ENCODE measurements at places on chromosomes 16 and 17. TPM values are rescaled to one million over a fixed set of nuclear protein-coding genes. Genes with fewer than 3 reads are reported as not detected.

Gene MYH3
- 8.9 TPM for polyA plus RNA-seq

Gene UBN1
- polyA plus RNA-seq = 29.9 TPM

Gene TAT
- 0.12 TPM for polyA plus RNA-seq

Gene KRT20
- polyA plus RNA-seq = not detected

Gene ACSM2A
- polyA plus RNA-seq = 0.87 TPM

Gene TPSAB1
- polyA plus RNA-seq = not detected

Gene ADGRG1
- polyA plus RNA-seq = 14.9 TPM

Gene CTRL
- polyA plus RNA-seq = 4.8 TPM

Gene SMIM5
- 3.7 TPM for polyA plus RNA-seq

Gene AIPL1
- polyA plus RNA-seq = not detected

DNA sequence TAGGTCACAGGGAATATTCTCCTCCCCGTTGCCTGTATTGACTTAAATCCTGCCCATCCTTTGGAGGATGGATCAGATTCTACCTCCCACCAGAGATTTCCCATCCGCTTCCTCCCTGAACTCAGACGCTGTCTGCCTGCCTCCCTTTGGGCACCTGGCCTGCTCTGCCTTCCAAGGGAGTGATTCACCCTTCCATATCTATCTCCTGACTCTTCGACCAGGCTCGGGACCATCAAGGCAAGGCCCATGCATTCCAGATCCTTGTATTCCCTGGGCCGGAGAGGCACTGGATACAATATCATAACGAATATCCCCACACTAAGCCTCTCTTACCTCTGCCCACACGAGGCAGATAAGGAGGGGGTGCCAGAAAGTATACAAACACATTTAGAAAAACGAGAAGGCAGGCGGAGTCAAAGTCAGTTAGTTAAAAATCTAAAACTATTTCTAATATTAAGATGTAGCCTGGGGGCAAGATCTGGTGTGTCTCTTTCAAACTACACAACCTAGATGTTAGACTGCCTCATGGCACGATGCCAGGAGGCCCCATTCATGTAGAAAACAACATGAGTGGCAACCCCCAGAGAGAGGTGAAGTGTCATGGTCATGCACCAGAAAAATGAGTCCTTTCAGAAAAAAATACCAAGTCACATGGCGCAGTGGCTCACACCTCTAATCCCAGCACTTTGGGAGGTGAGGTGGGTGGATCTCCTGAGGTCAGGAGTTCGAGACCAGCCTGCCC lies 9.2 kb downstream of the PMP22 start:
- no peak for DNase-seq

- no peak for DNase-seq
Measured at GRCh38 chr16:59878479-59878878, 1144.4 kb upstream of the GOT2 start.

- DNase-seq = peak; percentile 18
Measured at GRCh38 chr17:42518755-42519545, 17.1 kb upstream of the NAGLU start.

GRCh38 chr16:47055136-47055885 lies 81.8 kb upstream of the DNAJA2 start:
- DNase-seq = no peak

DNA sequence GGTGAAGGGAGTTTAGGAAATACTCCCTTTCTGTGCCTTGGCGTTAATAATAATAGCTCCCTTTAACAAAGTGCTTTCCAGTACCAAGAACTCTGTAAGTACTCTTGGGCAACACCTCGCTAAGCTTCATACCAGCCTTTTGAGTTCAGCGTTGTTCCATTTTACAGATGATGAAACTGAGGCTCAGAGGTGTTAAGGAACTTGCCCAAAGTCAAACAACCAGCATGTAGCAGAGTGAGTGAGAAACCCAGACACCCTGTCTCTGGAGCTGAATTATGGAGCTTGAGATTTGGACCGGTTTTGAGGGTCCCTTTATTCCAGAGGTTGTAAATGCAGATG lies 607 bp downstream of the KATNIP start:
- DNase-seq = no peak

DNA sequence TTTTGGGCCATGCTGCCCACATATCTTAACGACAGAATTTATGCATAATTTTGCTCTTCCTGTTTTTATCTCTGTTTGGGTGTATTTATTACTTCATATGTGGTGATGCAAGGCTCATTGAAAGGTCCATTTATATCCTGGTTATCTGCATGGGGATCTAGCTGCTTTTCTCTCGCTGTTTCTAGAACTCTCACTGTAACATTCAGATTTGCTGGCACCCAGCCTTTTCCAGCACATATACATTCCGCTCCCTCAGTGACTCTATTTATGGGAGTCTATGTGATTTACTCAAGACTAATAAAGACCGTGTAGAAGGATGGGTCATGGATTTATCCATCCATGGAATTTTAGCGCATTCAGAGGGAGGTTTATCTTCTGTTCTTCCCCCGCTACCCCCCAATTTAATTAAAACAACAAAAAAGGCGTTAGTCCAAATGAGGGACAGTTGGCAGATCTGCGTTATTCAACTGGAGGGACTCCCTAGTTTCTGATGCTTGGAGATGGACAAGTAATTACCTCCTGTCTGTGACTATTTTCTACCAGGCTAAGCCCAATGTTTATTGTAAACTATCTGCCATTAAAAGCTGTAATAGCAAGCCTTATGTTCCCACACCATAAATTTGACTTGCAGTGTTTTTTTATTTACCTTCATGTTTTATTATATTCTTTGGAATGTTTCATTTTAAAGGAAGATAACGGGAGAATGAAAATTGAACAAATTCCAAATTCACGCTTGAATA lies 19.8 kb upstream of the MARCHF10 start:
- no peak for DNase-seq

GRCh38 chr16:51755577-51756355 lies 604.7 kb upstream of the SALL1 start:
- no peak for DNase-seq

- DNase-seq = no peak
Measured at GRCh38 chr17:83050651-83051395, 28.6 kb upstream of the METRNL start.

DNA sequence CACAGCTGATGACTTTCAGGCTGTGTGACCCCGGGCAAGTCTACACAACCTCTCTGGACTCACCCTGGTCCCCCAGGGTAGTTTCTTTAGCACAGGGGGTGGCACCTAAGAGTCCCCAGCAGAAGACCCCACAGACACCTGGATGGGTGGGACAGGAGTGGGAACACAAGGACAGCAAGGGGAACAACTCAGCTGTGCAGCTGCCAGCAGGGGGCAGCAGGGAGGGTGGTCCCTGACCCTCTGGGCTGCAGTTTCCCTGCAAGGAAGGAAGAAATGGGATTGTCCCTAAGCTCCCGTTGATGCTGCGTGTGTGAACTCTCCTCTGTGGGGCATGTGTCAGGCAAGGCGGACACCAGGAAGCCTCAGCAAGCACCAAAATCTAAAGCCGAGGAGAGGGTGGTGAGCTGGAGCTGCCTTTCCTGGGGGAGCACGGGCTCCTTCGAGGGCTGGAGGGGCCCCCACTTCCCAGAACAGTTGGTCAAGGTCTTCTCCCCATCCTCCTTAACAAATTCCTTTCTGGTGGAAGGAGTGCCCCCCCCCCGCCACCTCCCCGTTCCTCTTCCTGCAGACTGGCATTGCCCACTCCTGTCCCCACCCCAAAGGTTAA lies 24.1 kb upstream of the CDH5 start:
- no peak for DNase-seq

DNA sequence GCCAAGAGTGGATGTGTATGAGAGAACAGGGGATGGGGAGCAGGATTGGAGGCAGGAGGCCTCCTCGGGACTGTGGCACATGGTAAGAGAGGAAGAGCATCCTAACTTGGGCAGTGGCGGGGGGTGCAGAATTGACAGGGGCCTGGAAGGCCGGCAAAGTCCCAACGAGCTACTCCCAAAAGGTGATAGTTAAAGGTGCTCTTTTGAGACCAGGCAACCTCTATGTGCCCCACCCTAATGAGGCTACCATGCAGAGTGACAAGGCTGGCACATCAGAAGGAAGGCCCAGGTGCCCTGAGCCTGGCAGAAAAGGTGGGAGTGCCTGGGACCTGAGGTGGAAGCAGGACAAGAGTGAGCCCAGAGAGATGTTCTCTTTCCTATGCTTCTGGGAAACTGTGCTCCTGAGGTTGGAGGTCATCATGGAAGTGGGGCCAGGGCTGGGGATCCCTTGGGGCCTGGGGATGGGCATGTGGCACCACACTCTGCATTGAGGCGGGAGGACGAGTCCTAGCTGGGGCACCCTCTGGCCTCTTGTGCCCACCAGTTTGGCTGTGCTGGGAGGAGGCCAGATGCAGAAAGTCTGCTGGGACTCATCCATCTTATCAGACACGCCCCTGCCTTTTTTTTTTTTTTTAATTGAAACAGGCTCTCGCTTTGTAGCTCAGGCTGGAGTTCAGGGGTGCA lies 5.9 kb downstream of the RAB11FIP4 start:
- DNase-seq = no peak

GRCh38 chr17:19271780-19272357 lies 34.7 kb downstream of the EPN2 start:
- no peak for DNase-seq

DNA sequence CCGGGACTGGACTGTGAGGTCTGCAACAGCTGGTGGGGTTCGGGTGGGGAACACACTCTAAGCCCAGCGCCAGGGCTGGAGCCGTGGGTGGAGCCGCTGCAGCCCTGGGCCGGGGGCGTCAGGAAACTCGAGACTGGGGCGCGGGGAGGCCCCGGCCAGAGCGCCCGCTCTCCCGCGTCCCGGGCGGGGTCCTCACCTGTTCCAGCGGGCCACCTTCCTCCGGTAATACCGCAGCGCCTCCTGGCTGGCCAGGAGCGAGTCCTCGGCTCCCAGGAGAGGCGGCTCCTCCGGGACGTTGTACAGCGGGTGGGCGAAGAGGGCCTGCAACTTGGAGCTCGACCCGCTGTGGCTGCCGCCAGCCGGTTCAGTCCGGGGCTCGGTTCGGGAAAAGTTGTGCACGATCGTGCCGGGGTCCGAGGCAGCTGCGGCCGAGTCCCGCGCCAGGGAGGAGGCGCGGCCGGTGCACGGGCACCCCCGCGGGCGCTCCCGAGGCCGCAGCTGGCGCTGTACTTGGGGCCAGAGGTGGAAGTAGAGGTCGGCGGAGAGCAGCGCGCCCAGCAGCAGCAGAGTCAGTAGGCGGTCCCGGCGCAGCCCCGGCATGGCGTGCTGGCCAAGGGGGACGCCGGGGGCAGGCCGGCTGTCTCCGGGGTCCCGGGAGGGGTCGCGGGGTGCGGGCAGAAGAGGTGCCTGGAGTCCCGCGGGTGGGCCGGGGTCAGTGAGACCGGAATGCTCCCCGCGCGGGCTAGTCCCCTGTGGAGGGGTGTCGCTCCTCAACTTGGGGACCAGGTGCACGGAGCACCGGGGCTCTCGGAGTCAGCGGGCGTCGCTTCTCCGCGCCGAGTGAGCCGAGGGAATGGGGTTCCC lies 868 bp downstream of the FAM20A start:
- DNase-seq = no peak

DNA sequence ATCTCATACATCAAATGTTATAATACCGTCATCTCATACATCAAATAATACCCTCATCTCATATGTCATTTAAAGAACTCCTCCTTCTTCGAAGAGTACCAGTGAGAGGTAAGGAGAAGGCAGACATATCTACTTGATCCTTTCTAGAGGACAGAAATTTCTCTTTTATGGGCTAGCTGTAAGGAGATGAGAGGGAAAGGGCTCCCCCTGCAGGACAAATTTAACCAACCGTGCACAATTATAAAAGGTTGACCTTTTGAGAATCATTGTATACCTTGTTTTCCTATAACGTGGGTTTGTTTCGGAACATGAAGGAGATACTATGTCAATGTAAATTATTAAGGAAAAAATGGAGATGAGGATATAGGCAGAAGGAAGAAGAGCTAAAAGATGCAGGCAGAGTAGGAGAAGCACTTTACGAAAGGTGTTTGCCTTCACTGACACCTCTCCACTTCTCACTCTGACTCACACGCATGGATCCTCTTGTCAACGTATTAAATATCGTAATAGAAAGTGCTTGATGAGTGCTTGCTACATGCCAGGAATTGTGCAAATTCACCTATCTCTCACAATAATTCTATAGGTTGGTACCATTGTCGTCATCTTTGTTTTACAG lies 465.9 kb upstream of the ERCC4 start:
- no peak for DNase-seq

DNA sequence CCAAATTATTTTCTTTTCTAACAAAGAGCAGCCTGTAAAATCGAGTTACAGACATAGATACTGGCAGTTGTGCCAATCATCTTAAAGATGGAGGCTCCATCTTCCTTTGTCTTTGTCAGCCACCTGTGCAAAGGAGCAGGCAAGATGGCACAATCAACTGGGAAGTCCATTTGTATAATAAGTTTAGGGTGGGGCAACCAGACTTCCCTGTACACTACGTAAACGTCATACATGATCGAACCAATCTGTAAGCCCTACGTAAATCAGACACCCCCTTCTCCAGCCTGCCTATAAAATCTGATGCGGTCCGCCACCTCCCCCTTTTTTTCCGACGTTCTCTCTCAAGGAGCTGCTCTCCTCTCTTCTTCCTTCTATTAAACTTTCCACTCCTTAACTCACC lies 31.4 kb upstream of the MEAK7 start:
- no peak for DNase-seq

DNA sequence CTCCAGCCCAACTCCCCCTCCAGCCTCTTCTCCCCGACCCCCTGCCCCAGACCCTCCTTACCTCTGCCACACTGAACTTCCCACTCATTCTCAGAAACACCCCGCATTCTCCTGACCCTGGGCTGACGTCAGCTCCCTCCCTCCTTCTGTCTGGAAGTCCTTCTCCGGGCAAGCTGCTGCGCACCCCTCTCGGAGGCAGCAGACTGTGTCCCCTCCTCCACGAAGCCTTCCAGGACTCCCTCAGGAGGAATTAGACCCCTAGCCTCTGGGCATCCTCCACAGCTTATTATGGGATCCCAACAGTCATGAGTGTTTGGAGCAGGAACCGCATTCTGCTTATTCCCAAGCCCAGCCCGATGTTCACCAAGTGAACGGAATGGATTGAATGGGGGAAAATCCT lies 3.4 kb upstream of the RPL38 start:
- no peak for DNase-seq

DNA sequence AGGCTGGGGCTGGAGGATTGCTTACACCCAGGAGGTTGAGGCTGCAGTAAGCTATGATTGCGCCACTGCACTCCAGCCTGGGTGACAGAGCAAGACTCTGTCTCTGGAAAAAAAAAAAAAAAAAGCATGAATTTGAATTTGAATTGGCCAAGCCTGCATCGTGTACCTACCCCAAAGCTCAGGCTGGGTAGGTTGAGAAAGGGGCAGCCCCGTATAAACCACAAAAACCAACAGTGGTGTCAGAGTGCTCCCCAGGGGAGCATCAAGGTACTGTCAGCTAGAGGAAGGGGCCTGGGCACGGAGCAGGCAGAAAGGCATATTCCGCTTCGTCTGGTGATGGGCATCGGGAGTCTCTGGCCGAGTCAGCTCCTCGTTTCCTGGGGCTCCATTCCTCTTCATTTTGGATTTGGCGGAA lies 40.9 kb downstream of the RAP1GAP2 start:
- DNase-seq = no peak

GRCh38 chr16:81746566-81746965 lies 32.5 kb upstream of the PLCG2 start:
- DNase-seq = no peak
